Erythroblast (primary cell): ENCODE measurements at places on chromosomes 4 and X.
A peak's percentile ranks its signal among the peaks of the same experiment; 100 is the strongest.

DNA sequence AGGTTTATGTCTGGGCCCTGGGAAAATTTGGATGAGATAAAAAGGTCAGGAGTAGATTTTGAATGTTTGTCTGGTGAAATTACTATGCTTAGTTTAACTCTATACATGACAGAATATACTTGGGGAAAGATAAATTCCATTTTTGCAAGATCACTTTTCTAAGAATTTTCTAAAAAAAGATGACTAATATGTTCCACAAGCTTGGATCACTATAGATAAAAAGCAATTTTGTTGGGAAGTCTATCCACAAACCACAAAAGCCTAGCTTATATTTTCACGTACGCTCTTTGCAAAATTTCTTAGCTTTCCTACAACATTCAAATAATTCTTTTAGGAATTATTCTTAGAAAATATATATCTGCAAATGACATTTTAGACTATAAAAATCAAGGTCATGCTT lies 20.6 kb upstream of the COQ2 start:
- no peak for DNase-seq

GRCh38 chr4:71593311-71593710 lies 190.6 kb downstream of the GC start:
- DNase-seq, result no peak

- no peak for DNase-seq
These were observed 30.6 kb upstream of the RAB40A start for GRCh38 chrX:103549916-103550315.

- no peak for DNase-seq
These were observed 31.6 kb upstream of the SOD3 start for GRCh38 chr4:24763631-24764297.

- DNase-seq, result no peak
These were observed 116.4 kb downstream of the RAP1GDS1 start for GRCh38 chr4:98377559-98377958.

DNA sequence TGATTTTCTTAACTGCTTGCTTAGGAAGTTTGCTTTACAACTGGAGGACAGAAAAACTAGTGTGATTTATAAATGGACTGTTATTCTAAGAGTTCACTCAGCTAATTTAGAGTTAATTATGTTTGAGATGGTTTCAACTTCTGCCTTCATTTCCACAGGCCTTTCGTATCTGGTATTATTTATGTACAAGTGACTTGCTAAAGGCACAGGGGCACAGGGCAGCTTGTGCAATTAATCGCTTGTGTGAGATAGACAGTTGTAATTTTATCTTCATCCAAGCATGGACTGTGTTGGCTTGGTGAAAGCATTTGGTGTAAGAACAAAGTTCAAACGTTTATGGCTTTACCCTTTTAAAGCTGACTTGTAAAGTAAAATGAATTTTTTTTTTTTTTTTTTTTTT lies 38.3 kb downstream of the GPAT3 start:
- DNase-seq, result no peak

DNA sequence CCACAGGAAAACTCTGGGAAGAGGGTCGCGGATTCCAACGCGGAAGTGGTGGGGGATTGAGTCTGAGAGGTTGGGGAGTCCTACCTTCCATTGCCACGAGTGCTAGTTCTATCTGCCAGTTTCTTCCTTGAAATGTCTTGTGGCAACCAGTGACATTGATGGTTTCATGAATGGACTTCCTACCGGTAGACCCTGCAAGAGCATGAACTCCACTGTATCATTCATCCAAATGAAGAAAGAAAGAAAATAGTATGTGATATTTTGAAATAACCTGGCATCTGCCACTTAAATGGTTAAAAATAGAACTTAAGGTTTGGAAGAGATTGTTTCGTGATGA lies 1.1 kb upstream of the SLC10A7 start:
- peak; percentile 57 for DNase-seq

DNA sequence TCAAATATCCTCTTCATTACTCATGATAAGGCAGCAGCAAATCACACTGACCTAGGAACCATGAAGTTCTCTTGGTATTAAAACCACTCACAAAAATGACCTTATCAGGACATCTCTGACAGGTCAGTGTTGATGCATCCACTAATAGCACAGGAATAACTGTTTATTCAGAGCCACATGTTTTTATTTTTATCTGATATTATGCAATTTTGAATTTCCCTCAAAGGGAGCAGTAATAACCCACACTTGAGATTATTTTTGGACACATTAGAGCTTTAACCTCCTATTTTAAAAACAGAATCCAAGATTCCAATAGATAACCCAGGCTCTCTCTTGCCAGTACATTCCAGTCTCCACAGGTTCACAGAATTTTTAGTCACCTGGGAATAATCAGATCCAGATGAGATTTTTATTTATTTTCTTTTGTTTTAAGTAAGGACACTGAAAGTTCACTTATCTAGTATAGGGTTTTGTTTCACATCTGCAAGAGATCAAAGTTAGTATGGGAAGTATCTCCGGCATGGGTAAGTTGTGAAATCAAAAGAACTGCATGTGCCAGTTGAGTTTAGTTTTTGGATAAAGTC lies 36.3 kb upstream of the MYOZ2 start:
- no peak for DNase-seq

DNA sequence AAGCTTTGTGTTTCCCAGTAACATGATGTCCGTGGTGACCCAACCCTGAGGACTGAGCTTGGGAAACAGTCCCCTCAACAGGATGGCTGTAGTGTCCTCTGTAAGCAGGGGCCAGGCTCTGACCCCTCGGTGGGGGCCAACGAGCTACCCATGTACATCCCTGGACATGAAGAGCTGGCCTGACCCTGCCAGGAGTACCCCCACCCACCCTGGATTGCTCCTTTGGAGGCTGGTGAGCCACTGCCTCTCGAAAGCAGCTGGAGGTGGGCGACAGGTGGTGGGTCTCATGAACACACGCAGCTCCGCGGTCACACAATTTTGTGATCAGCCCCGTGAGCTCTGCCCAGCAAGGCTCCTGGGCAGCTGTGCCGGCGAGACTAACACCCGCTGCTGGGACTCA lies 33.5 kb downstream of the NSG1 start:
- DNase-seq, result no peak
